Fibroblast of lung (primary cell): ENCODE measurements at places on chromosomes 3 and 15. TPM values are rescaled to one million over a fixed set of nuclear protein-coding genes. Genes with fewer than 3 reads are reported as not detected.
A peak's percentile ranks its signal among the peaks of the same experiment; 100 is the strongest.

SLC15A2 gene
- 0.26 and 0.33 TPM in 2 replicates for total RNA-seq

FAH gene
- 35.4 and 58.6 TPM in 2 replicates for total RNA-seq

THPO gene
- 0.50 and 0.51 TPM in 2 replicates for total RNA-seq

CMTM8 gene
- total RNA-seq, result under 0.01 and 0.26 TPM in 2 replicates

- peak; percentile 77 for DNase-seq
These were observed 10.0 kb downstream of the BHLHE40 start for GRCh38 chr3:4988983-4989834.

DNA sequence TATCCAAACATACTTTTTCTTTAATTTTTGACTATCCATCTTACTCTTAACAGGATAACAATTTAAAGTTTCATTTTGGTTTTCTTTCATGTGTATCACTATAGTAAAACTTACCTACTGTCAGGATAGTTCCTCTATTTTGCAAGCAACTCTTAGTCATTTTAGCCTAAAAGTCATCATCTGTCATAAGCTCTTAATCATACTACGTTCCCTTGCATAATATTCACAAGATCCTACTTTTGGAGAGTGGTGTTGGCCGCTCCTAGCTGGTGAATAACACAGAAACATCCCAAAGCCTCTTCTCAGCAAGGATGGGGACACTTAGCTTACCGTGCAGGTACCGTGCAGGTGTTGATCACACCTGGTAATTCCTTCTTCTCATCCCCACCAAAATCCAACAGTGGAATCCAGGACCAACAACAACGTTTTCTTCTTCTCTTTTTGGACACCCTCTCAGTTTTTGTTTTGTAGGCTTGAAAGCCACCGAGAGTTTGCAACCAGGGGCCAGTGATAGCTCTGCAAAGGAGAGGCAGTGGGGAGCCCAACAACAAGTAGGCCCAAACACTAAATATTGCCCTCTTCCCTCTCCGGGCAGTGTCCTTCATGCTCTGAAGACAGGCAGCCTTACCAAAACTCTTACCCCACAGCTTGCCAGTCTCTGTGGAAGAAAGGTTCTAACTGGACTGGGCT, 433 bp downstream of the FILIP1L start:
- DNase-seq, result no peak

GRCh38 chr3:17974206-17974841, 231.9 kb upstream of the TBC1D5 start:
- DNase-seq, result no peak

DNA sequence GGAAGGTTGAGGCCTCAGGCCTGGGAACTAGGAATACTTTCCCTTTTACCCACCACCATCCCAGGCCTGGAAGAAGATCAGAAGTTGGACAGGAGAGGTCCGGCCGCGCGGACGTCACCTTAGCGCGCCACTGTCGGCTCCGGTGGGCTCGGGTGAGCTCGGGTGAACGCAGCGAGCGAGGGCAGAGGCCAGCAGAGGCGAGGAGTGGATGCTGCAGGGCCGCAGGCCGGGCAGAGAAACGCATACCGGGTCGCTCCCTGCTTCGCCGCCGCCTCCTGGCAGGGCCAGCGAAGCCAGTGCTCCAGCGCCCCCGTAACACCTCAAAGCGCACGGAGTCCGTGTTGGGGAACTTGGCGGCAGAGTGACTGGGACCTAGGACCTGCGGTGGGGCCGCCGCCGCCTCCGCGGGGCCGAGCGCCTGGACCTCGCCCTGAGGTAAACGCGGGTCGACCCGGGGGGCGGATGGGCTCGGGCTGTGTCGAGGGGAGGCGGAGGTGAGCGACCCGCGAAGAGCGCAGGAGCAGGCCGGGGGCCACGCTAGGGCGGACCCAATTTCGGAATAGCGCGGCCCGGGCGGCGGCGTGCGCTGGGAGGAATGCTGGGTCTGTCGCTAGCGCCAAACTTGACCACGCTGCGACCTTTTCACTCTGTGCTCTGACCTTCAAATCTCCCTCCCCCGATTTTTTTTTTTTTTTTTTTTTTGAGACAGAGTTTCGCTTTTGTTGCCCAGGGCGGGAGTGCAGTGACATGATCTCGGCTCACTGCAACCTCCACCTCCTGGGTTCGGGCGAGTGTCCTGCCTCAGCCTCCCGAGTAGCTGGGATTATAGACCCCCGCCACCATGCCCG, 1.6 kb downstream of the CYP11A1 start:
- peak; percentile 59 for DNase-seq

DNA sequence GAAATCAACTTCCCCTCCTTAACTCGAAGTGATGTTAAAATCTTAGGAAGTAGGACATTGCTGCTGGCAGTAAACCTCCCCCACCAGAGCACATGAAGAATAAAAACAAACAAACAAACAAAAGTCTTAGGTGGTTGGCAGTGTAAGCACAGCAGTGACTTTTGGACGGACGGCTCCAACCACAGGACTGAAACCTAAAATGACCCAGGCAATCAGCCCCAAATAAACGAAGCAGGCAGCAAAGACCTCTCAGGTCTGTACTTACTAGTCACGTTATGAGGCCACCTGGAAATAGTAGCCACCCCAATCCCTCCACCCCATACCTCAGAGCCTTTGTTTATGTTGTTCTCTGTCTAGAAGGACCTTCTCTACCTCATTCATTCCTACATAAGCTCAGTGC, 33.5 kb upstream of the HES1 start:
- DNase-seq, result no peak

DNA sequence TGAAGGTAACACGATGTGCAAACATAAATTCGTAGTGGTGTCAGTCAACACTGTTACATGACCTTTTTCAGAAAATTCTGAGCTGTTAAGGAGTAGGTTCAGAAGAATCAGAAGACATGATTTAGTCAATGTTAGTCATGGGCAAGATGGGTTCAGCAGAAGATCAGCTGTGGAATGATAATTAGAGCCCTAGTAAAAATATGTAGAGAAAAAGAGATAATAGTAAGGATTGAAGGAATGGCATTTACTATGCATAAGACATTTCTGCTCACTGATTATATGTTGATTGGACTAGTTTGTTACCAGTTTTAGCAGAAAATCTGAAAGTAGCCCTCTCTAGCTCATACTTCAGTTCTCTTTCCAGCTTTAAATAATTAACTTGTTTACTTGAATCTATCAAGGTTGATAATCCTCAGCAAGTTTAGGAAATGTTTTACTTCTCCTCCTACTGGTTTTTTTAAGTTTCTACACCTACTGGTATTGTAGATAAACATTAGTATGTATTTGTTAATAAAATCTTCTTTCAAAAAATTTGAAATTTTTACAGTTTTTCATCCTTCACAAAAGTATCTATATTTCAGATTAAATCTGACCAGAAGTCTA, 98.6 kb downstream of the ALCAM start:
- DNase-seq, result no peak

DNA sequence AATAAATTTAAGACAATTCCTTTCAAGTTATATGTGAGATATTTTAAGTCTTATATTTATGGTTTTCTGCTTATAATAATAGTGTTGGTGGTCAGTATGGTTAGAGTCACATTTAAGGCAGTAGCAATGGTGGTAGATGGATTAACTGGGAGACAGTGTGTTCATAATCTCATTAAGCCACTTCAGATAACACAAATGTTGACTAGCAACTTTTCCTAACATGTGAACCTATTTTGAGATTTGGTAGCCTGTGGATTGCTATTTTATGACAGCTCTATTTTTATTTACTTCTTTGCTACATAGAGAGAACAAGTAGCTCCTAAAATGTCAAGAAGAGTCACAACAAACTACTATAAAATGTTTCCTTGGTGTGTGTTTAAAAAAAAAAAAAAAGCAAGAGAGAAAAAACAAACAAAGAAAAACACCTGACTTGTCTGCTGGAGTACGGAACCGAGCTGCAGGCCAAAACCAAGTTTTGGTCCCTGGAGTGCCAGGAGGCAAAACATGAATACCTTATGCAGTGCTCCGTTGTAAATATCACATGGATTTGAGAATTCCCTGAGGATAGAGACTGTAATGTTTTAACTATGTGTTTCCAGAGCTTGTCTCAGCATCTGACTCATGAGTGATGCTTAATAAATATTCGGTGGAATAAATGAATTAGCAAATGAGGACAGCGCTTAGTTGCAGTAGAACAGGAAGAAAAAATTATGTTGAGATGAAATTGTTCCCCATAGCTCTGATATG, 457.1 kb upstream of the ROBO2 start:
- no peak for DNase-seq
